ENCODE measurements at places on chromosomes 3 and 15.

- DNase-seq: no peak
Observed at GRCh38 chr3:186630950-186631641, 9.1 kb upstream of the FETUB start.

GRCh38 chr3:25843332-25843731 is 53.4 kb downstream of the OXSM start:
- no peak for DNase-seq

DNA sequence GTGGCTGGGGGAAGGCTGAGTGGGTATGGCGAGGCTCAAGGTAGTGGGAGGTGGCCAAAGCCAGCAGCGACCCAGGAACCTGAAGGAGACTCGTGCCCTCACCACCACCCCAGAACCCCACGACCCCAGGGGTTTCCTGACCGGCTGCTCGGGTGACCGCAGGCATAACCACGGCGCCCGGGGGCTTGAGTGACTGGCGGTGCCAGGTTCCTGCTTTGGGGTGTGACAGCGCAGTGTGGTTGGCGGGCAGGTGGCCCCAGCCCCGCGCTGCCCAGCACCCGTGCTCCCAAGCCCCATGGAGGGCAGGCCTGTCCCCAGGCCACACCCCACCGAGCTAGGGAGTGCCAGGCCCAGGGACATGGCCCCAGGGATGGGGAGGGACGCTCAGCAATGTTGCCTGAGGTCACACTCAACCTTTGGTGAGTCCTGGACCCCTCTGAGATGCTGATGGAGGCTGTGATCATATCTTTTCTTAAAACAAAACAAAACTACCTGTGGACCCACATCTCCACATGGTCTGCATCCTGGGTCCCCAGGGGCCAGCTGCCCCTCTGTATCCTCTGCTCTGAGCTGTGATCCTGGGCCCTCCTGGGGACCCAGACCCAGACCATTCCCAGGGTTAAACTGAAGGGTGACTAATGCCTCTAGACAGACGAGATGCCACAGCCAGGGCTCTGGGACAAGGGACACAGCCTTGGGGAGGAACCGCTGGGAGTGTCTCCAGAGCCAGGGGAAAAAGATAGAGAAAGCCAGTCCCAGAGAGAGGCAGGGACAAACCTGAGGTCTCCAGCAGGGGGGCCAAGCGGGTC is 13.0 kb downstream of the DNAJB8 start:
- DNase-seq: no peak

GRCh38 chr15:77682564-77682963 is 49.9 kb upstream of the LINGO1 start:
- DNase-seq: no peak

DNA sequence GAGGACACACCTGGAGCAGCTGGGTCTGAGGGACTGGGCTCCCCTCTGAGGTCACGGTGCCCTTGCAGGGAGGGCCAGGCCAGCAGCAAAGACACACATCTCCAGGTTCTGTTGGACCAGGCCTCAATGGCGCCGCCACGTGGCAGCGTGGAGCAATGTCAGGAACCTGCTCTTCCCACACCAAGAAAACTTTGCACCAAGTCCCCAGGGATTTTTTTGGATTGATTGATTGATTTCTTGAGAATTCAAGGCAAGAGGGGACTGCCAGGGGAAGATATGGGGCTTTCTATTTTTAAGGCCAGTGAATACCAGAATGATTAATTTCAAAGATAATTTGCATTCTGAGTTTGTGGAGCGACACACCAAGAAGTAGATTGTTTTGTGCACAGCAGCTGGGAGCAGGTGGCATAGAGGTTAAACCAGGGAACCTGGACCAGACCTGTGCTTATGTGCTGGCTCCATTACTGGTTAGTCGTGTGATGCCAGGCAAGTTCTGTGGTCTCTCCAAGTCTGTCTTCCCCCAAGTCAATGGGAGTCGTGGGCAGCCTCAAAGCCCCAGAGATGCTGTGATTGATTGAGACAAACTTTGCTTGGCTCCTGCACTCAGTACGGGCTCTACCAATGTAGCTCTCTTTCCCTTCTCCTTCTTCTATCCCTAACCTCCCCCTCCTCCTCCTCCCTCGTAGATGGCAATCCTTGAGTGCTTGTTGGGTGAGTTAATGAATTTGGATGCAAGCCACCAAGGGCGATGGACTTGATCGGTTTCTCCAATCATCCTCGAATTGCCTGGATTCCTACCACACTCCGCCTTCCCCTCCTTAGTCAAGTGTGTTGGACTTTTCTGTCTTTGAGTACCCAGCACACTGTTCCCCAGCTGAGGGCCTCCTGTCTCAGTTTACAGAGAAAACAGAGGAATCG is 96.2 kb upstream of the TRPM1 start:
- DNase-seq: no peak

DNA sequence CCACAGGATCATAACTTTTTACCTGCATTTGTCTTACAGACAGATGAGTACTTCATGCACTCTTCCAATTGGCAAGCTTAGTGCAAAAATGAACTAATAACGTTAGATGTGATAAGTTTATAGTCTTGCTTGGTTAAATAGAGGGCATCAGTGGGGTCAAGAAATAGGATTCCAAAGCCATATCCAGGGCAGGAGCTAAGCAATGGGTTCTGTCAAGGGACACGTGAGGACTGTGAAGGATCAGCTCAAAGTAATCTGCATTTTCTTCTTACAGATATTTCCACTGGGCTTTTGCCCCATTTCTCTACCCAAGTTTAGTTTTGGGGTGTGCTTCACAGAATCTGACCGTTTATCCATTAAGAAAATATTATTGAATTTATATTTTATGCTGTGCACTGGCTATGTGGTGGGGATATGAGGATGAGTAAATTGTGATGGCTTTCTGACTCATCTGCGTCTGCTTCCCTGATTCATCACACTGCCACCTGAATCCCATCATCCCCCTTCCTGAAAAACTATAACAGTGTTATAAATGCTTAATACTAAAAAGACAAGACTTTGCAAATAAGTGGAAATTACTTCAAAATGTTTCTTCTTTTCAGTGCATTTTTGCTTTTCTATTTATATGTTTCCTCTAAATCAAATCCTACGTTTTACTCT is 17.5 kb downstream of the PPP2R3A start:
- DNase-seq: peak; percentile 52

DNA sequence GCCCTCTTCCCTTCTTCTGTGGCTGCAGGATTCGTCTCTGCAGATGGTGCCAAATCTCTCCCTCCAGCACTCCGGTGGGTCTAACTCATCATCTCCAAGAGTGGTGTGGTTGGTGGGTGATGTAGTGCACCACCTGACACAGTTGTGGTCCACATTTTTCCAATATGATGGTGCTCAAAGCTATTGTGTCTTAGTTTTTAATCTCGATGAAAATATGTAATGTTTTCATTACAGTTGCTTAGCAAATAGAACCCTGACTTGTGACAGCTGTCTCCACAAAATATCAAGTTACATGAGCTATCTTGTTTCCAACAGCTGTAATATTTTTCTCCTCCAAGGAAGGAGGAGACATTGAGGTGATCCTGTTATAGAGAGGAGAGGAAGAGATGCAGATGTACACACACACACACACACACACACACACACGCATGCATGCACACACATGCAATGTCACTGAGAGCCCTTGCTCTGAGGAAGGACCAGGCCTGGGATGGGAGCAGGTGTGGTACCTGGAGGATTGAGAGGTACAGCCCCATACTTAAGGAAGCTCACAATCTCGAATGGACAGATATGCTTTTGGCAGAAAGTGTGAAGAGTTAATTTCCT is 15.7 kb upstream of the ESYT3 start:
- no peak for DNase-seq

- DNase-seq: no peak
Observed at GRCh38 chr3:67923796-67924195, 269.4 kb upstream of the SUCLG2 start.
